ENCODE measurements at places on chromosomes 16 and 17. TPM values are rescaled to one million over a fixed set of nuclear protein-coding genes. Genes with fewer than 3 reads are reported as not detected.

- H3K4me1 ChIP-seq: no peaks in the 10 kb centered on the region
- no peak overlapping the region for H3K4me3 ChIP-seq
- DNase-seq: no peak
- H3K27ac ChIP-seq: no peak overlapping the region
Observed at GRCh38 chr16:77143364-77143763, 47.6 kb upstream of the MON1B start.

- peaks cover 2% of the 10 kb centered on the region for H3K36me3 ChIP-seq
- no peak for DNase-seq
- no peaks in the 10 kb centered on the region for H3K27me3 ChIP-seq
- no peak overlapping the region for H3K27ac ChIP-seq
- no peak overlapping the region for H3K4me3 ChIP-seq
- no peaks in the 10 kb centered on the region for H3K4me1 ChIP-seq
Observed at GRCh38 chr16:67959536-67960329, 8.7 kb downstream of the SLC12A4 start.

GRCh38 chr16:4273858-4274311, 1.1 kb upstream of the TFAP4 start:
- H3K4me1 ChIP-seq: no peaks in the 10 kb centered on the region
- peak; percentile 61 for DNase-seq
- no peaks in the 10 kb centered on the region for H3K27me3 ChIP-seq
- H3K36me3 ChIP-seq: 0 out of 2 replicates have a peak, but pooled peaks cover 2% of the 10 kb centered on the region

EIF4A3 gene
- total RNA-seq: 362 TPM
